Iris pigment epithelial cell (primary cell): ENCODE measurements at places on chromosomes 16 and 17.
A peak's percentile ranks its signal among the peaks of the same experiment; 100 is the strongest.

- peak; percentile 82 for DNase-seq
Measured at GRCh38 chr16:11640987-11641817, 27.1 kb upstream of the SNN start.

GRCh38 chr17:45394091-45394490 lies 38.6 kb downstream of the ARHGAP27 start:
- no peak for DNase-seq

DNA sequence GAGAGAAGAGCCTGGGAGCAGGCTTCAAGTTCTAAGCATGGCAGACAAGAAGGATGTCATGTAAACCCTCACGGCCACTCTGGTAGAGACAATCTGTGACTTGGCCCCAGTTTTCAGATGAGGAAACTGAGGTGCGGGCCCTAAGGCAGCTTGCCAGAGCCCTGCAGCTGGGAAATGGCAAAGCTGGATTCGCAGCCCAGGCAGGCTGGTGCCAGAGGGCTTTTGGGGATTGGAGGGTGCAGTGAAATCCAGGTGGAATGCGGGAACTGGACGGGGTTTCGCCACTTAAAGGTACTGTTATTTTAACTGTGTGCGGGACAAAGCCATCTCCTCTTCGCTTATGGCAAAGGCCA lies 477 bp upstream of the OSGIN1 start:
- DNase-seq = no peak

GRCh38 chr17:64964796-64965195 lies 45.5 kb upstream of the LRRC37A3 start:
- DNase-seq = peak; percentile 16

DNA sequence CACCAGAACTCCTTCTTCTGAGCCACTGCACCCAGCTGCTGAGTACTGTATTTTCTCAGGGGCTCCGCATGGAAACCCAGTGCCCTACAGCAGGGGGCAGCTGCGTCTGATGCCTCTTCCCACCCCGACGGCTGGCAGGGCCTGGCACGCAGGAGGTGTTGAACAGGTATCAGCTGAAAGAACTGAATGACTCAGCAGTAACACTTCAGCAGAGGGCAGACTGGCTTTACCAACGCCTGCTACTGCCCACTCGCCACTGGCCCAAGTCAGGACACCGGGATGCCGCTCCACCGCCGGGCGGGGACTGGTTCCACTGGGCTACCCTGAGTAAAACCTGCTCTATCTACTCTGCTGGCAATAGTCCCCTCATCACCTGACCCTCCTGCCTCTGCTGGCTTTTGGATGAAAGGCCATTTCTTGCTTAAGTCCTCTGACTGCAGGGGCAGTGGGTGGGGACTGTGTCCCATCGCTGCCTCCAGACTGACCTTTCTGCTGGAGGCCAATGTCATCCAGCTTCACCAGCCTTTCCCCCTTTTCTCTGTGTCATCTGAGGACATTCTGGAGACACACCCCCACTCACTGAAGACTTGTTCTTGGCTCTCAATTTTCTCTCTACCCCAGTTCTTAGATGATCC lies 100.4 kb upstream of the FA2H start:
- no peak for DNase-seq
